ENCODE measurements at places on chromosomes 6 and 20.

DNA sequence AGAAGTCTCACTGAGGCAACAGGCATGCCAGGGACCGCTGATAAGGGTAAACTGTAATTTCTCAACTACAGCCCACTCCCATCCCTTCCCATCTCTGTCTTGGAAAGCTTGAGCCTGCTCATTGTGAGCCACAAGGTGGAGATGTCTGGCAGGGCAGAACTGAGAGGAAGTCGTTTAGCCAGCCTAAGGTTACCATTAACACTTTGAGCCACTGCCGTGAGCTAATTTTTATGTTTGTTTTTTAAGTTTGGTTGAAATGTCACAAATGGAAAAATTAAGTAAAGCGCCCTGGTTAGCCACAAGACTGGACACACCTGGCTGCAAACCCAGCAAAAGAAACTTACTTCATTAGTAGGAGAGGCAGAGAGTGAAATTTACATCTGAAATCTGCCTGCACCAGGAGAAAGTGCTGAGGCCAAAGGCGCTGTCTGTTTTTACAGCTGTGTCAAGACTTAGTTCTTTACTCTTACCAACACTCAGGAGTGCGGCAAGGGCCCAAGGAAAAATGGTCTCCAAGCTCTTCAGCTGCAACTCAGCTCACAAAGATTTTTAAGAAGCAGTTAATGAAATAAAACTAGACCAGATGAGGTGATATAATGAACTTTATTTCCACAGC lies 50.0 kb upstream of the FAM83C start:
- DNase-seq = no peak

- DNase-seq = no peak
Observed at GRCh38 chr6:17724341-17724740, 17.6 kb upstream of the NUP153 start.

- DNase-seq = no peak
Observed at GRCh38 chr6:37826993-37827392, 7.5 kb downstream of the ZFAND3 start.

GRCh38 chr6:106913111-106913510 lies 61.4 kb downstream of the CD24 start:
- DNase-seq = no peak

GRCh38 chr6:13268913-13269518 lies 59.3 kb downstream of the TBC1D7 start:
- DNase-seq = no peak

GRCh38 chr6:13559251-13559650 lies 15.2 kb upstream of the SIRT5 start:
- peak; percentile 26 for DNase-seq

- peak; percentile 71 for DNase-seq
Observed at GRCh38 chr6:52286798-52287432, 2.4 kb upstream of the MCM3 start.

GRCh38 chr6:111686249-111686931 lies 80.7 kb upstream of the TRAF3IP2 start:
- no peak for DNase-seq

GRCh38 chr6:32164295-32164694 lies at the start of gene EGFL8:
Gene EGFL8, plus strand, starts transcription at chr6:32164595. Its CDS starts 1,571 bp downstream, at chr6:32166166.
- no peak for DNase-seq

- peak; percentile 91 for DNase-seq
Observed at GRCh38 chr6:153090241-153090930, 40.7 kb downstream of the RGS17 start.

DNA sequence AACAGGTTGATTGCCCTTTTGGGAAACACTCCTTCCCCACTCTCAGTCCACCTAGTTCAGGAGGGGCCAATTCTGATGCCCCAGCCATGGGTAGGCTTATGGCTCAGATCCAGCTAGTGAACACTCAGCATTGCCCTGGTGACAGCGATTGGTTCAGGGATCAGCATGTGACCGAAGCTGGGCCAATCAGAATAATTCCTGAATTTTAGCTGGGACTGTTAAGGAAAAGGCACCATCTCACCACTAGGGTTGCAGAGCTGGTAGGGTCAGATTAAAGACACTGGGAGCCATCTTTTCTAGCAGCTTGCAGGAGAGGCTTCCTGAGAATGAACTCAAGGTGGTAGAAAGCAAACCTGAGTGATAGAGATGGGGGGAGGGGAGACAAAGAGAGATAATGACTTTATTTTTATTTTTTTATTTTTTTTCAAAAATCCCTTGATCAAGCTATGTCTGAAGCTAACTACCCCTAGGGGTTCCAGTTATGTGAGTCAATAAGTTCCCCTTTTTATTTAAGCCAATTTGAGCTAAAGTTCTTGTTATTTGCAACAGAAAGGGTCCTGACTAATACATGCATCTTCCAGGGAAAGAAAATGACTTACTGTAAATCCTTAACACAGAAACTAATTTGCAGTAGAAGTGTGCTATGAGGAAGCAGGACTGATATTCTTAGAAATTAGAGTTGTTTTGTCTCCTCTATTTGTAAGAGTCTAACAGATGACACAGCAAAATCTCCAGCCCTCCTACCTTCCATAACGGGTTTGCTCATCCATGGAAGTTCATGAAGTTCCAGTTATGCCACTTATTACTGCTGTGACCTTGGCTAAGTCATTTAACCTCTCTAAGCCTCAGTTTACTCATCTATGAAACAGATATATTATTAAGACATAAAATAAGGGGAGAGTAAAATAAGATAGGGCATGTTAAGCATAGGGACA lies 44.7 kb downstream of the EYA2 start:
- DNase-seq = no peak

DNA sequence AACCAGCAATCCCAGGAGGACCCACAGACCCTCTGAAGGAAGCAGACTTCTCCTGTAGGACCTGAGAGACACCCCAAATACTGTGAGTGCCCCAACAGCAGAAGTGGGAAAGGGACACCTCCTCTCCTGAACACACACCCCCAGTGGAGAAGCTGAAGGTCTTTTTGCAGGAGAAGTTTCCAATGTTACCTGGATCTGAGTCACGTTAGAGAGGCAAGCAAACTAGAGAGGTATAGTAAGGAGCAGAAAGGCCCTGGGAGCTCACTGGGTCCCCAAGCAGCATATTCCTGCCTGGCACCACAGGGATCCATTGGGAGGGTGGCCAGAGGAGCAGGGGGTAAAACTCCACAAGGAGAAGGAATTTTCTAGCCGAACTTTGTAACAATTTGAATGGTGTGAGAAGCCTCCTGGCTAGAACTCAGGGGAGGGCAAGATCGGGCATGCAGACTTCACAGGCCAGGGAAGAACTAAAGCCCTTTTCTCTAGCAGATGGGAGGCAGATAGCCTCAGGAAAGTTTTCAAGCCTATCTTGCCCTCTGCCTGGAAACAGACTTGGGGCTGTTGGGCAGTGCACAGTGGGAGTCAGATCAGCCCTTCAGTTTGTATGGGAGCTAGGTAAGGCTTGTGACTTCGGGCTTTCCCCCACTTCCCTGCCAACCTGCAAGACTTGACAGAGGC lies 68.2 kb upstream of the SSTR4 start:
- DNase-seq = no peak

GRCh38 chr6:89483111-89483720 lies 50.3 kb downstream of the ANKRD6 start:
- DNase-seq = no peak

- DNase-seq = no peak
Observed at GRCh38 chr6:9131201-9131600, 695.9 kb upstream of the SLC35B3 start.

DNA sequence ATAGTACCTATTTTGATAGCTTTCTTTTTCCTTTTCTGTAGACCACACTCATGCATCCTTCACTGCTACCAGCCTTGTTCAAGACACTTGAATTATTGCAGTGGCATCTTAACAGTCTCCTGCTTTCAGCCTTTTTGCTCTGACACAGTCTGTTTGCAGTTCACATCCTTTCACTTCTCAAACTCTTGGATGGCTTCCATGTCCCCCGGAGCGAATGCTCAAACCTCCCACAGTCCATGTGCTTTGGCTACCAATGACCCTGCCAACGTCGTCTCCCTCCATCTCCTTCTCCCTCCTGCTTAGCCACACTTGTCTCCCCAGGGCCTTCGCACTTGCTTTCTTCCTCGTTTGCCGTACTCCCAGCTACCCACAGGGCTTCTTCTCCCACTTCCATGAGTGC lies 270.0 kb upstream of the ZFP64 start:
- DNase-seq = peak; percentile 50

DNA sequence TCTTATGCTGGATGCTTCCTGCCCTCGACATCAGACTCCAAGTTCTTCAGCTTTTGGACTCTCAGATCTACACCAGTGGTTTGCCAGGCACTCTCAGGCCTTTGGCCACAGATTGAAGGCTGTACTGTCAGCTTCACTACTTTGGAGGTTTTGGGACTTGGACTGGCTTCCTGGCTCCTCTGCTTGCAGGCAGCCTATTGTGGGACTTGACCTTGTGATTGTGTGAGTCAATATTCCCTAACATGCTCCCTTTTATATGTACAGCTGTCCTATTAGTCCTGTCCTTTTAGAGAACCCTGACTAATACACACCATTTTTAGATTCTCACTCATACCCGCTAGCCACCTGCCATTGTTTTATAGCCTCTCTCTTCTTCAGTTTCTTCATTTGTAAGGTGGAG lies 382.1 kb upstream of the TSHZ2 start:
- DNase-seq = no peak

Data from foreskin melanocyte (primary cell).